Esophagus mucosa (tissue), 1 donor: ENCODE measurements at places on chromosomes 13 and 19. TPM values are rescaled to one million over a fixed set of nuclear protein-coding genes. Genes with fewer than 3 reads are reported as not detected.

Gene RFPL4AL1
- total RNA-seq = not detected

Gene ONECUT3
- not detected for total RNA-seq

Gene CYP4F8
- not detected for total RNA-seq

Gene TSPAN16
- not detected for total RNA-seq

Gene PNPLA6
- total RNA-seq = 48.1 TPM

Gene GRK1
- not detected for total RNA-seq

Gene ZNF442
- 2.8 TPM for total RNA-seq

Gene KIRREL2
- 0.24 TPM for total RNA-seq

Gene CD22
- total RNA-seq = 2.5 TPM

Gene SEMA6B
- total RNA-seq = 2.0 TPM

Gene ZNF723
- total RNA-seq = not detected

Gene TMEM255B
- total RNA-seq = 1.8 TPM

Gene ATP4B
- not detected for total RNA-seq

Gene TMTC4
- total RNA-seq = 5.6 TPM

Gene MEDAG
- total RNA-seq = 2.7 TPM

Gene C1QTNF9B
- total RNA-seq = not detected

Gene KLK15
- not detected for total RNA-seq

Gene MUC16
- 0.56 TPM for total RNA-seq

Gene CNN1
- 8.3 TPM for total RNA-seq

Gene SLC1A6
- not detected for total RNA-seq

Gene PPP1R13L
- total RNA-seq = 186 TPM

Gene FXYD1
- 2.1 TPM for total RNA-seq

Gene MBD3L3
- total RNA-seq = not detected

Gene ZNF285
- total RNA-seq = 0.64 TPM

Gene NFIX
- 101 TPM for total RNA-seq

Gene CFAP97D2
- not detected for total RNA-seq

Gene ICAM4
- not detected for total RNA-seq

Gene SPTBN4
- 0.20 TPM for total RNA-seq

Gene SSC5D
- total RNA-seq = 0.24 TPM

Gene SHISA2
- 0.16 TPM for total RNA-seq

Gene CGB7
- total RNA-seq = 0.52 TPM

Gene GRIK5
- total RNA-seq = 0.32 TPM

Gene ZNF556
- total RNA-seq = 0.60 TPM

Gene KMT5C
- total RNA-seq = 4.4 TPM
